ENCODE measurements at places on chromosomes 16 and 17.

DNA sequence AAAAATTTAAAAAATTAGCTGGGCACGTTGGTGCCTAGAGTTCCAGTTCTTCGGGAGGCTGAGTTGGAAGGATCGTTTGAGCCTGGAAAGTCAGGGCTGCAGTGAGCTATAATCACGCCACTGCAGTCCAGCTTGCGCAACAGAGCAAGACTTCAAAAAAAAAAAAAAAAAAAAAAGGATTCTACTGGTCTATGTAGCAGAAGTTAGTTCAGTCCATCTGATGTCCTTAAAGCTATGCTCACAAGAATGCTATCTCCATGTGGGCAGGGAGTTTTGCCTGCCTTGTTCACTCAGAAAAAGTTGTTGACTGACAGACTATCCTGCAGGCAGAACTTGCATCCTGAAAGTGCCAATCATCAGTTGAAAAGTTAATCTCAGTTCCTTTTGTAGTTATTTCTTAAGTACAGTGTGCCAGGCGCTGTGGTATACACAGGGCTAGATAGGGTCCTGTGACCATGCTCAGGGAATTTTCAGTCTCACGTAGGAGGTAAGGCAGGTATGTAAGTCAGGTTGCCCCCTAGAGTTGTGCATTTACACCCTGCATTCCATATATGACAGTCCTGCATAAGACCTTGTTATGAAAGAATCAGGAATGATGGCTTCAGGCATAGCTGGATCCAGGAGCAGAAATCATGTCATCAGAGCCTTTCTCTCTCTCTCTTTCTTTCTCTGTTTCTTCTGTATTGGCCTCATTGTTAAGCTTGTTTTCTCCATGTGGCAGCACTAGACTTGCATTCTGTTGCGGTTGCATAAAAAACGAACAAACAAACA is 7.6 kb downstream of the SYT17 start:
- no peak for DNase-seq

- DNase-seq, result no peak
These were observed 22.5 kb upstream of the TMEM132E start for GRCh38 chr17:34556931-34557330.

- DNase-seq, result no peak
These were observed 21.4 kb upstream of the ZFP90 start for GRCh38 chr16:68517606-68518166.

- DNase-seq, result no peak
These were observed 2.0 kb downstream of the PRSS33 start for GRCh38 chr16:2785101-2785991.

Data from central memory CD4-positive, alpha-beta T cell (primary cell).